Right ventricle myocardium superior (tissue), 1 donor: ENCODE measurements at places on chromosomes 2 and 18. TPM values are rescaled to one million over a fixed set of nuclear protein-coding genes. Genes with fewer than 3 reads are reported as not detected.

GRCh38 chr2:144583741-144584453, 64.0 kb upstream of the ZEB2 start:
- no peak for DNase-seq

DNA sequence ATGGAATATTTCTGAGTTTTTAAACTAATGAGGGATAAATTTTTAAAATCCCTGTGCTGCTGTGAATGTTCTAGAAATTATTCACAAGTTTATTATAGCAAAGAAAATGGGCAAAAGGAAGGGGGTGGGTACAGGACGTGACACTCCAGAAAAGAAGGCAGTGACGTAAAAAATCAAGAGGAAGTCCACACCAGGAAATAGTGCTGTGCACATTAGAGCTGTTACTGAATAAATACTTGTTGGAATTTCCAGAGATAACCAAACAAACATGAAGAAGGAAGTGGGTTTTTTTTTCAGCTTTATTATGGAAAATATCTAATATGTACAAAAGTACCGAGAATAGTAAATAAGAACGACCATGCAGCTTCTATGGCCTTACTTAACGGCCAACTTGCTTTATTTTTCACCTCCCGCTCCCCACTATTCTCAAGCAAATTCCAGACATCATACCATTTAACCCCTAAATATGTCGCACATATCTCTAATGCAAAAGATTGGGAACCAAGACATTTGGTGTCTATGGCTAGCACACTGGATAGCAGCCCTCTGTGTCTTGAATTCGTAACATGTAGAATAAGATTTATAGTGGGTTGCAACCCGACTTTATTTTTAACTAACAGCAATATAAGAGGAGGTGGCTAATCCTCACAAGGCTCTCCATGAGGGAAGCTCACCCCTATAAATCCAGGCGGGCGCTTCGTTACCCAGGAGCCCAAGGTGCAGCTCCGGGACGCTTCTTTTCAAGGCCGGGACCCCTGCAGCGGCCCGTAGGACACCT, 580 bp upstream of the NDUFV2 start:
- no peak for DNase-seq

- DNase-seq, result no peak
These were observed 28.1 kb downstream of the GAREM1 start for GRCh38 chr18:32442575-32442974.

DNA sequence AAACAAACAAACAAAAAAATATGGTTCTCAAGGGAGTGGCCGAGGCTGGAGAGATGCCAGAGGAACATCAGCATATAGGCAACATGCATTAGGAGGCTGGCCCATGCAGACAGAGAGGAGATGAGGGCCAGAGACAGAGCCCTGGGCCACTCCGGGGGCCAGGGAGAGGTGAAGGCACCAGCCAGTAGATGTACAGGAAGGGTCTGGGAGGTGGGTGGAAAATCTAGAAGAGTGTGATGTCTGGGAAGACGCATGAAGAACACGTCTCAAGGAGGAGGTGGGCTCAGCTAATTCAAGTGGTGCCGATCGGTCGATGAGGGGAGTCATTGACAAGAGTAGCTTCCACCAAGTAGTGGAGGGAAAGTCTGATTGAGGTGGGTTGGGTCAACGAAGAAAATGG, 79.9 kb downstream of the ZCCHC2 start:
- DNase-seq, result no peak

DNA sequence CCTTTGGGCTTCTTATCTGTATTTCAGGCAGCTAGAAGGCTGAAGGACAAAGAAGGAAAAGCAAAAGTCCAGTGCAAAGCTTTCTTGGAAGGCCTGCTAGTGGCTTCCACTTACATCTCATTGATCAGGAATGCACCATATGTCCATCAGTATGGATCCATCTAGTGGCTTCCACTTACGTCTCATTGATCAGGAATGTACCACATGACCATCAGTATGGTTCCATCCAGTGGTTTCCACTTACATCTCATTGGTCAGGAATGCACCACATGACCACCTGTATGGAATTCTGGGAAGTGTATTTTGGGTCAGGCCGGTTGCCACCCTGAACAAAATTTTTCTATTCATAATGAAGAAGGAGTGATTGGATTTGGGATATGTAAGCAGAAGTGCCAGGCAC, 70.6 kb downstream of the LYPD6 start:
- no peak for DNase-seq

SPR gene
- 53.9 TPM for total RNA-seq

DNA sequence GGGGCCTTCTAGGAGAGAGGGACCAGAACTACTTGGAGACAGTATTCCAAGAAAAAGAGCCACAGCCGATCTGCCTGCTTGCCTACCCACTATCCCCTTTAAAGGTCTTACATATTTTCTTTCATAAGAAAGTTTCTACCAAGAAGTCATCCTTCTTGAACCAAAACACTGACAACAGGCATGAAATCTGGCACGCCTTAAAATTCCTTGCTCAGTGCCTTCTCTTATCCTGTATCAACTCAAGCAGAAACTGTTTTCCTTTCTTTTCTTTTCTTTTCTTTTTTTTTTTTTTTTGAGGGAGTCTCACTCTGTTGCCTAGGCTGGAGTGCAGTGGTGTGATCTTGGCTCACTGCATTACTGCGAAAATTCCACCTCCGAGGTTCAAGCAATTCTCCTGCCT, 48.3 kb upstream of the ZFP36L2 start:
- no peak for DNase-seq

HOXD12 gene
- total RNA-seq, result not detected

DNA sequence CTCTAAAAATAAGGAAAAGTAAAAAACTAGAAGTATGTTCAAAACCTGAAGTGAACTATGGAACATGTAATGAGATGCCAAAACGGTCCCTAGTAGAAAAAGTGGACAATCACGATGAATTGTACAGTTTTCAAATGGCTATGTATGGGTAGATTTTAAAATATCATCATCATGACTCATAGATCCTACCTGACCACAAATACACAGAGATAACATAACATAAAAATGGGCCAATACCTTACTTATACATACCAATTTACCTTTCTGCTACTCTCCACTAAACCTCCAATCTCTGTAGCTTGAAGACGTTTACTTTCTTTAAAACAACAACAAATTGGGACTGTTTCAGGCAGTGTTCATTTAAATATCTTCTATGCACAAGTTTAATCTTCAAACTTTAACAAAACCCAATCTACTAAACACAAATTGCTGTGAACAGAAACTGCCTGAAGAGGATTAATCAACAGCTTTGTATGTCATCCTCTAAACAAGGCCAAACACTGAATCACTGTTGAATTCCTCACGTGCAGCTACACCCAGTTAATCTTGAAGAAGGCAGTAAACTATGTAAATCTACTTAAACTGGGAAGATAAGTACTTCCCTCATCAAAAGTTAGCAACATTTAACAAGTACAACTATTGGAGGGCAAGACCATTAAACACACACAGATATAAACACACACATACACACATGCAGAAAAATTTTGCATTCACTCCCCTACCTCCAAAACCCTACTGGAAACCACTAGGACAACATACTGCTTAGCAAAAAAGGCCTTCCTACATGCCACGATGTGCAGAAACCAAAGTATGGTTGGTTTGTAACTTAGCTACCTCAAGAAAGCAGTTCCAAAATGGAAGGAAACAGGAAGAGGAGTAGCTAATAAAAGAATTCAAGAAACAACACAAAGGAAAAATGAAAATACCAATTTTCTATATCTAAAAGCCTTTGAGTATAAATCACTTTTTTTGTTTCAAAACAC, 90.3 kb downstream of the RBMS1 start:
- no peak for DNase-seq

KRTCAP3 gene
- total RNA-seq, result 0.24 TPM

GRCh38 chr2:204628926-204629712, 83.8 kb downstream of the PARD3B start:
- no peak for DNase-seq
